ENCODE measurements at places on chromosomes 16 and 17.

GRCh38 chr16:21626659-21627277 lies 25.6 kb downstream of the IGSF6 start:
- DNase-seq: peak; percentile 76

DNA sequence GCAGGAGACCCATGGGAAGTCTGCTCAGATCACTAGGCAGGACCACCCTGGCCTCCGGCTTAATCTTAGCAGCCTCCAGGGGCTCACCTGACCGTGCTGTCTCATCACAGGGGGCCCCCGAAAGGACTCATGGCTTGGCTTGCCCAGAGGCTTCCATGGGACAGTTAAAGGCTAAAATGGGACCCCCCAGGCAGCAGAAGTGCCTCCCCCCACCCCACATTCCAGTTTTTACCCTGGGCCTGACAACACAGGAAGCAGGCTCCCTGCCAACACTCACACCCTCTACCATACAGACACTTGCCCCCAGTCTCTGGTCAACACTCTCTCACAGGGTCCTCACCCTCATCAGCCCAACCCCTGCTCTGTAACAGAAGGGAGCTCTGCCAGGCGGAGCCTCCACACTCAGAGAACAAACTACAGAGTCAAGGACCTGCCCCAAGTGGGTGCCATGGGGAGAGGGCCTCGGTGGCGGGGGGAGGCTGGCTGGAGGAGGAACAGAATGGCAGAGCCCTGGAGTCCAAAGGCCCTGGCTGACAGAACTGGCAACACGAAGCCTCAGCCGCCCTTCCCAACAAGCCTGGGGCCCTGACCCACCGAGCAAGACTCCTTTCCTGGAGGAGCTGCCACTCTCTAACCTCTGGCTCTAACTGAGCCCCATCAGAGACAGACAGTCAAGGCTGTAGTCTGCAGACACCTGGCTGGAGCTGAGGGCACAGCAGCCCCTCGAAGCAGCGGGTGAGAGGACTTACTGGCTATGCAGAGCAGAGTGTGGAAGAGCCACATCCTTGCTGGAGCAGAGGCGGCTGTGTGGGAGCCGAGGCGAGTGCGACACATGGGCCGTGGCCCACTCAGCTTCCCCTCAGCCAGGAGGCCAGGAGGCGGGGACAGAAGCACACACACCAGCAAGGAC lies at the start of gene ITGAE:
Gene ITGAE (minus strand): TSS at position 827 of the 910 bp plus-strand sequence. CDS start 44 bp downstream, at position 783.
- DNase-seq: no peak

DNA sequence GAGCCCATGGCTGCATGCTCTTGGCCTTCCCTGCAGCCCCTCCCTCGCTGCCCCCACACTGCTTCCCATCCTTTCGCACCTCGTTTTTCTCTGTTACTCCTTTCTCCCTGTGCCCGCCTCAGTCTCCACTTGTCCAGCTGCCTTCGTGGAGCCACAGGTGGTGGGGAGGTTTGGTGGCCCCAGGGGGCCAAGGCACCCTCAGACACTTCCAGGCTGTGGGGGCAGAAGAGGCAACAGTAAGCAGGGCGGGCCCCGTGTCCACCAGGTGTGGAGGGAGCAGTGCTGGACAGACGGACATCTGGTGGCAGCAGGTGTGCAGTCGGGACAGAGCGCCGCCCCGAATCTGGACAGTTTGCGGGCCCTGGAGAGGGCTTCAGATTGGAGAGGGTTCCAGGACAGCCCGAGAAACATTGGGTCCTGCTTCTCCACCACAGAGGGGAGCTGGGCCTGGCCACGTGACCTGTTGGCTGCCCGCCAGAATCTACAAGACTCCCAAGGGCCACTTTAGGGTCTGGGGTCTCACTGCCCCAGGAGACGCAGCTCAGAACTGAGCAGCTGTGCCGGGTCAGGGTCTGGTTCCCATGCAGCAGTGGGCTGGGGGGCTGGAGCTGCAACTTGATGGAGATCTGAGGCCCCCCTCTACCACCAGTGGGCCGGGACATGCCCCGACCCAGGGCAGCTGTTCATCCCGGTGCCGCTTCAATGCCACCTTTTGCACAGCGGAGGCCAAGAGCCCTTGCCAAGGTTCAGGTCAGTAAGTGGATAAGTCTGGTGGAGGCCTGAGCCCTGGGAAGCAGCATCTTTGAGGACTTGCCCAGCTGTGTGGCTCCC lies 22.8 kb downstream of the BAHCC1 start:
- no peak for DNase-seq

DNA sequence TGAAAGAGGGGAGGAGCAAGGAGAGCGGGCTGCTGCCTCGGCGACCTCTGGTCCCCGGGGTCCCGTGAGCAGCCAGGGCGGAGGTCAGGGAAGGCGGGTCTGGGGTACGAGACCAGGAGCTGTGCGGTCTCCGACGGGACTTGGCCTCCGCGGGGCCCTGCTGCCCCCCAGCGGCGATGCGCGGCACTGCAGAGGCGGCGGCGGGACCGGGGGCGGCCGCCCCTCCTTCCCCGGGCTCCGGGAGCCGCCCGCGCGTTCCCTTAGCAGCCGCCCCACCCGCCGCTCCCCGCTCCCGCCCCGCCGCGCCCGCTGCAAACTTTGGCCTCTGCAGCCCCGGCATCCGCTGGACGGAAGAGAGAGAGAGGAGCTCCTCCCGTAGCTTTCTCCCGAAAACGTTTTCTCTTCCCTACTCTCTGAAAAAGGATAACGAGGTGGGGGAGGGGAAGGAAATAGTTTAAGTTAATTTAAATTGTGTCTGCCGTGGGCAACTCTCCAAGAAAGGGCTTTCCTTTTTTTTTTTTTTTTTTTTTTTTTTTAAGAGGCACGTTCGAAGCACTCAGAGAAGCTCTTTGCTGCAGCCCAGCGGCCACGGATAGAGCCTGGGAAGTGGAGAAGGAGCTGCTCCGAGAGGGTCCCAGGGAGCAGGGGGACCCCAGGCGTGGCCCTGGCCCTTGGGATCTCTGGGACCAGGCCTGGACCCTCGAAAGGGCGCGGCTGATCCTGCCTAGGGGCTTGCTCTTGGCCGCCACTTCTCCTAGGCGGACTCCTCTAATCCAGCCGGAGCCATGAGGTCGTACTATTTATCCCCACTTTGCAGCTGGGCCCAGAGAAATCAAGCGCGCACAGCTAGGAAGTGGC lies 43.2 kb downstream of the C16orf82 start:
- peak; percentile 13 for DNase-seq

DNA sequence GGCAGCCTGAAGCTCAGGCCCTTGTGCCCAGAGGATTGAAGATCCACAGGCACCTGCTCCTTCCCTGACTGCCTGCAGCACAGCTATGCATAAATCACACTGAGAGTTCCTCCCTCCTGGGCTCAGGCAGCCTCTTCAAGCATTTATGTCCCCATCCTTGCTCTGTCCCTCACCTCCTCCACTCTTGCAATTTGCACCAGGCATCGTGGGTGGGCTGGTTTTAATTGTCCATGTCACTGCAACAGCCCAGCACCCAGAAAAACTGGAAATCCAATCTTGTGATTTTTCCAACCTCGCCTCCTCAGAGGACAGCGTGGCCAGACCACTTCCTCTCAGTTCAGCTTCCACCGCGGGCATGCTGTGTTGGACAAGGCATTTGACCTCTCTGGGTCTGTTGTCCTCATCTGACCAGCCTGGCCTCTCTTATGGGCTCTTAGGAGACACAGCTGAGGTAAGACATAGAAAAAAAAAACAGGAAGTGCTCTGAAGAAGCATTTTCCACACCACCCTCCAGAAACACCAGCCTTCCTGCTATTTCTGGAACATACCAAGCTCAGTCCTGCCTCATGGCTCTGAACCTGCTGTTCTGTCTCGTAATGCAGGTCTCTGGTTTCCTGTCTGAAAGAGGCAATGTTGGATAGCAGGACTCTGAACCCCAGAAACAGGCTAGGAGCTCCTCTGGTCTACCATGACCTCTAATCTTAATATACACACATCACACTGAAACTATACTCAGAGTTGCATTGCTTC lies 8.3 kb downstream of the TMEM114 start:
- DNase-seq: no peak

DNA sequence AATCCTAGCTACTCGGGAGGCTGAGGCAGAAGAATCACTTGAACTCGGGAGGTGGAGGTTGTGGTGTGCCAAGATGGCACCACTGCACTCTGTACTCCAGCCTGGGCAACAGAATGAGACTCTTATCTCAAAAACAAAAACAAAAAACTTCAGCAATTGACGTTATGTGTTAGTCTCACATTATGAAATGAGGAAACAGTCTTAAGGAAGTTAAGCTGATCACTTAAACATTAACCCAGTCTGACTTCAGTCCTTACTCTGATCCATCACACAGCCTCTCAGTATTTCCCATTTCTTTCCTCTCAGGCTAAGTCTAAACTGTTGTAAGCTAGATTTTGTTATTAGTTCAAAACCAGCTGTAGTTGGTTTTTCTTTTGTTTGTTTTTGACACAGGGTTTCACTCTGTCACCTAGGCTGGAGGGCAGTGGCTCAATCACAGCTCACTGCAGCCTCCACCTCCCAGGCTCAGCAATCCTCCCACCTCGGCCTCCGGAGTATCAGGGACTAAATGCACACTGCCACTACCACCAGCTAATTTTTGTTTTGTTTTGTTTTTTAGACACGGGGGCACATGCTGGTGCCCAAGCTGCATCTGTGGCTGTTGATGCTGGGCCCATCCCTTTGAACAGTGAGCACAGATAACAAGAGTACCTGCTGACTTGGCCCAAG lies 6.3 kb downstream of the JPT1 start:
- DNase-seq: no peak

DNA sequence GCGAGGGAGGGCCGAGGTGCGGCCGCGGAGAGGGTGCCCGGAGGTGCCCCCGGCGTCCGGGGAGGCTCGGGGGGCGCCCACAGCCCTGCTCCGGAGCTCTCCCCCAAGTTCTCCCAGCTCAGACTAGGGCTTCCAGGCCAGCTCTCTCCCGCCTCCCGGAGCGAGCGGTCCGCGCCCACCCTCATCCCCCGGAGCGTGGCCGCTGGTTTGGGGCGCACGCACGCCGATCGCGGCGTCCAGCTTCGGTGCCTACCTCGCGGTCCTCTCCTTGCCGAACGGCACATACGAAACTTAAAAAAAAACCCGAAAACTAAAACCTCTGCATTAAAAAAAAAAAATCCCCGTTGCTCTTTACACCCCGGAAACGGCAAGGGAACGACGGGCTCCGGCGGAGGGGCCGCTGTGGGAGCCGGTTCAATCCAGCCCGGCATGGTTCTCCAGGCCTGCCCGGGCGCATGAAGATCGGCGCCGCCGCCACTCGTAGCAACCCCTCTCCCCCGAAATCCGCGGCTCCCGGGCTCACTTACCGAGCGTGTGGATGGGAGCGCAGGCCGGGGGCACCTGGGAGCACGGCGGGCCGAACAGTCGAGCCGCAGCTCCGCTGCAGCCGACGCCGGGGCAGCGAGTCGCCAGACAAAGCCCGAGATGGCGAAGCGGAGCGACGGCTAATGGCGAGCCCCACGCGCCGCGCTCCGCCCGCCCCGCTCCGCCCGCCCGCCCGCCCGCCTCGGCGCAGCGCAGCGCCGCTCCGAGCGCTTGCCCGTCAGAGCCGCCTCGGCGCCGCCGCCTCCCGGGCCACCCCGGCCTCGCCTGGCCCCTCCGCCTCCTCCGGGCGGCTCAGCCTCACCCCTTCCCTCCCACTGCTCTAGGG lies 973 bp upstream of the UBTF start:
- no peak for DNase-seq

DNA sequence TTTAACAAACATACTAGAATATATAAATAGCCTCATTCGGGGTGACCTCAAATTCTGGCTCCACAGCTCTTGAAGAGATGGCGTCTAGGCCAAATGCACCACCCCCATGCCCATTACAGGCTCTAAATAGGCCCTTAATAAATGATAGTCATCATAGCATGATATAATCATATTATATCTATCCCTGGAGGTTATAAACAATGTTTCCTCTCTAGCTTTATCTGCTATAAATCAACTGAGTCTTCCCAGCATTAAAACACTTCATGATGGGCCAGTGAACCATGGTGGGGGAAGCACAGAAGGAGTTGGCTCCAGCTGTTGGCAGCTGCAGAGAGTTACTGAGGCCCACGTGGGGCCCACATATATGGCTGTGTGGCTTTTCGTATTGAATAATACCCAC lies 214.9 kb upstream of the MPHOSPH6 start:
- DNase-seq: no peak

- DNase-seq: no peak
Observed at GRCh38 chr17:81418710-81419318, 23.6 kb downstream of the BAHCC1 start.

- DNase-seq: no peak
Observed at GRCh38 chr17:12114686-12115418, 94.2 kb downstream of the MAP2K4 start.

DNA sequence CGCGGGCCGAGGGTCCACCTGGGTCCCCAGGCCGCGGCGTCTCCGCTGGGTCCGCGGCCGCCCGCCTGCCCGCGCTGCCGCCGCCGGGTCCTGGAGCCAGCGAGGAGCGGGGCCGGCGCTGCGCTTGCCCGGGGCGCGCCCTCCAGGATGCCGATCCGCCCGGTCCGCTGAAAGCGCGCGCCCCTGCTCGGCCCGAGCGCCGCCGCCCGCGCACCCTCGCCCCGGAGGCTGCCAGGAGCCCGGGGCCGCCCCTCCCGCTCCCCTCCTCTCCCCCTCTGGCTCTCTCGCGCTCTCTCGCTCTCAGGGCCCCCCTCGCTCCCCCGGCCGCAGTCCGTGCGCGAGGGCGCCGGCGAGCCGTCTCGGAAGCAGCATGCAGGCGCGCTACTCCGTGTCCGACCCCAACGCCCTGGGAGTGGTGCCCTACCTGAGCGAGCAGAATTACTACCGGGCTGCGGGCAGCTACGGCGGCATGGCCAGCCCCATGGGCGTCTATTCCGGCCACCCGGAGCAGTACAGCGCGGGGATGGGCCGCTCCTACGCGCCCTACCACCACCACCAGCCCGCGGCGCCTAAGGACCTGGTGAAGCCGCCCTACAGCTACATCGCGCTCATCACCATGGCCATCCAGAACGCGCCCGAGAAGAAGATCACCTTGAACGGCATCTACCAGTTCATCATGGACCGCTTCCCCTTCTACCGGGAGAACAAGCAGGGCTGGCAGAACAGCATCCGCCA lies 504 bp downstream of the FOXC2 start:
- no peak for DNase-seq

- DNase-seq: no peak
Observed at GRCh38 chr16:73608911-73609310, 561.0 kb upstream of the ZFHX3 start.

GRCh38 chr17:37714897-37715296 lies 30.0 kb downstream of the HNF1B start:
- DNase-seq: no peak

DNA sequence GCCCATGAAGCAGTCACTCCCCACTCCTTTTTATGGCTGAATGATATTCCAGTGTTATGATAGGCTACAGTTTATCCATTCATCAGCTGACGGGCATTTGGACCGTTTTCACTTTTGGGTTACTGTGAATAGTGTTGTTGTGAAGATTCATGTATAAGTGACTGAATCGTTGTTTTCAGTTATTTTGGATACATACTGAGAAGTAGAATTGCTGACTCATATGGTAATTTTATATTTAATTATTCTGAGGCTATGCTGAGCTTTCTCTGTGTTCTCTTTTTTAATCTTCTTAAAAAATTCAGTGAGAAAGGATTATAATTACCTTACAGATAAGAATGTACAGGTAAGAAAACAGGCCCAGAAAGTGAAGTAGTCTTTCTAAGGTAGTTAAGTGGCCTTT lies 117.9 kb upstream of the MPHOSPH6 start:
- DNase-seq: no peak

Data from bone marrow (tissue), 2 donors.